Heart left ventricle (tissue), 16 donors: ENCODE measurements at places on chromosomes 2 and 18.
A peak's percentile ranks its signal among the peaks of the same experiment; 100 is the strongest.

GRCh38 chr2:893311-893710, 57.3 kb upstream of the SNTG2 start:
- no peak for DNase-seq
- no peaks in the 10 kb centered on the region for H3K36me3 ChIP-seq
- no peak overlapping the region for H3K27ac ChIP-seq
- H3K4me1 ChIP-seq, result no peaks in the 10 kb centered on the region
- H3K4me3 ChIP-seq, result no peak overlapping the region

GRCh38 chr2:241863536-241863954, 4.9 kb upstream of the PDCD1 start:
- H3K27ac ChIP-seq, result peak overlapping the region; percentile 34
- peak; percentile 48 for DNase-seq
- H3K36me3 ChIP-seq, result no peaks in the 10 kb centered on the region
- peaks cover 4% of the 10 kb centered on the region for H3K4me1 ChIP-seq
- H3K27me3 ChIP-seq, result peaks cover 40% of the 10 kb centered on the region

- no peaks in the 10 kb centered on the region for H3K27me3 ChIP-seq
- no peak for DNase-seq
- no peaks in the 10 kb centered on the region for H3K4me1 ChIP-seq
- no peak overlapping the region for H3K27ac ChIP-seq
- H3K4me3 ChIP-seq, result no peak overlapping the region
Measured at GRCh38 chr2:30981510-30981909, 156.7 kb downstream of the GALNT14 start.

DNA sequence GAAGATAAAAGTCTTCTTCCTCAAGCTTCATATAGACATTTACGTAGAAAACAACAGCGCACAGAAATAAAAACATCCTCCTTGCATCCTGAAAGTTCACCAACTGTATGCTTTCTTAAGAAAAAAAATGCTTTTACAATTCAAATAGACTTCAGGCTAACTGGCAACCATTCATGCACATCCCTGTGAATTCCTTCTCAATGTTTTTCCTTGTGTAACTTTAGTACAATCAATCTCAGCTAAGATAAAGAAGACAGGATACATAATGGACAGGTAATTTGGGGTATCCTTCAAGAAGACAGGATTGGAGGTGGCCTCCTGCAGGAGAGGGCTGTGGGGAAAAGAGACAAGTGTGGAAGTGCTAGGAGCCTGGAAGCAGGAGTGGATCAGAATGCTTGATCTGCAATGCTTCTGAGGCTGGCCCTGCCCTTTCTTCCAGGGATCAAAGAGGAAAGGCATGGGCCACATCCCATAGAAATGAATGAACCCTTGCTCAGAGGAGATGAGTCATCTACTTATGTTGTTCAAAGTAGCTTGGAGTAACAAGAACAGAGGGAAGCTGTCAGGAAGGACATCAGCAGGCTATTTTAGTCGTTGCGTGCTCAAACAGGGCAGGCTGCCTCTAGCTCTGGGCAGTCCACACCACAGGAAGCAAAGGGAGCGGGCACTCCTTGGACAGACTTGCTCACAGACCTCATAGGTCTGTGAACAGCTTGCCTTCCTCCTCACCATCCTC, 126.6 kb downstream of the TMEM131 start:
- no peaks in the 10 kb centered on the region for H3K36me3 ChIP-seq
- H3K27me3 ChIP-seq, result no peaks in the 10 kb centered on the region
- peak overlapping the region; percentile 82 for H3K27ac ChIP-seq

- H3K27me3 ChIP-seq, result no peaks in the 10 kb centered on the region
- no peak for DNase-seq
- no peak overlapping the region for H3K4me3 ChIP-seq
- H3K36me3 ChIP-seq, result no peaks in the 10 kb centered on the region
Measured at GRCh38 chr18:1544016-1544415, 639.3 kb downstream of the ADCYAP1 start.

DNA sequence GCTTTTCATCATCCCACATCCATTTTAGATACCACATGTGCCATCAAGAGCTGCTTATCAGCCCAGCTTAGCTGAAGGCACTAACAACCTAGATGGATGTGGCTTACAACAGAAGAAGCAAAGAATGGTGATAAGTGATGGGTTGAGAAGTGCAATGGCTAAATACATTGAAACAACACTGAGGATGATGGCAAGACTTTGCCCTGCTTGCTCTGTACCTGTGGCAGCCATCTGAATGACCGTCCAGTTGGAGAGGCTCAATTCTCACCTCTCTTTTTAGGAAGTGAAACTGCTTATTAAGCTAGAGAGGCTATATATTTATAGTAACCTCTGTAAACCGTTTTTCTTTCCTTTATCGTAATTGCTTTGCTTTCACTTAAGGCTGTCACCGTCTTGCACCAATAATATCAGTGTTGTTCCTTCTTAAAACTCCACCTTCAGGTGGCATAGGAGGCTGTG, 5.7 kb downstream of the GPATCH11 start:
- H3K4me3 ChIP-seq, result no peak overlapping the region
- H3K36me3 ChIP-seq, result peaks cover 70% of the 10 kb centered on the region
- H3K27me3 ChIP-seq, result no peaks in the 10 kb centered on the region
- no peak for DNase-seq
- H3K27ac ChIP-seq, result no peak overlapping the region
- H3K4me1 ChIP-seq, result peaks cover 20% of the 10 kb centered on the region

DNA sequence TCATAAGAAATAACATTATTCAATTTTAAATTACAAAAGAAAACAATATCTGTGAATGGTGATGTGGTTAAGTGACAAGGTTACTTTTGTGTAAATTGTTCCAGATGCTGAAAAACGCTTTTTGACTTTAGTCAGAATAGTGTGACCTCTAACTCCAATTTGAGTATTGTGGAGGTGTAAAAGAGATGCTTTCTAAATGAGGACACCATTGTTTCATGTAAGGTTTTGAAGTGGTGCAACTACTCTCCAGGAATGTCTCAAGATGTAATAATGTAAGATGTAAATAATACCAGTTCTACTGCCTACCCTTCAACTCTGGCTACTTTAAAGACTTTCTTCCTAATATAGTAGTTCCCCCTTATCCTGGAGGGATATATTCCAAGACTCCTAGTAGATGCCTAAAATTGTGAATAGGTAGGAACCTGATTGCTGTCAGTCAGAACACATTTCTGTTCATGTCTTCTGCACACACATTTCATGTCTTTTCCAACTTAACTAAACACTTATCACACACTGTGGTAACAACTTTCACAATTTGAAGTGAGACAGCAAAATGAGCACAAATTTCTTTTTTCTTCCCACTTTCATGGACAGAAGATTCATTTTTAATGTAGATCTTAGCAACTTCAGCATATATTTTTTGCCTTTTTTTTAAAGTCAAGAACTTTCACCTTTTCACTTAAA, 39.1 kb upstream of the PPP1R1C start:
- no peak overlapping the region for H3K27ac ChIP-seq
- H3K36me3 ChIP-seq, result no peaks in the 10 kb centered on the region
- no peaks in the 10 kb centered on the region for H3K4me1 ChIP-seq
- H3K4me3 ChIP-seq, result no peak overlapping the region
- no peak for DNase-seq

- H3K36me3 ChIP-seq, result no peaks in the 10 kb centered on the region
- H3K27me3 ChIP-seq, result peaks cover 12% of the 10 kb centered on the region
- H3K4me1 ChIP-seq, result peaks cover 14% of the 10 kb centered on the region
- peak overlapping the region; percentile 59 for H3K4me3 ChIP-seq
- peak overlapping the region; percentile 90 for H3K27ac ChIP-seq
- no peak for DNase-seq
Measured at GRCh38 chr18:12408247-12408869, 629 bp downstream of the PRELID3A start.

DNA sequence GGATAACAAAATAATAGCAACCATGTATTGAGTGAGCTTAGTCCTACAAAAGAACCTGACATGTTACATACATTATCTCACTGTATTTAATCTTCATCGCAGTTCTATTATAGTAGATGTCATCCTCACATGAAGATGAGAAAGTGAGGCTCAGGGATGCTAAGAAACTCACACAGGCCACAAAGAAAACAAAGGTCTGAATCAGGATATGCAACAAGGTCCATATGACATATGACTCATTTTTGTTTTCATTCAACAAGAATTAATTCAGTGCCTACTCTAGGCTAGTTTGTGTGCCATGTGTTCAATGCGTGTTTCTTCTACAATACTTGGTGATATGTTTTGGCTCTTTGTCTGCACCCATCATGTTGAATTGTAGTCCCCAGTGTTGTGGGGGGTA, 219.7 kb upstream of the EPHA4 start:
- no peak overlapping the region for H3K4me3 ChIP-seq
- no peak for DNase-seq
- no peak overlapping the region for H3K27ac ChIP-seq
- H3K4me1 ChIP-seq, result no peaks in the 10 kb centered on the region
- no peaks in the 10 kb centered on the region for H3K27me3 ChIP-seq

- H3K27ac ChIP-seq, result peak overlapping the region; percentile 97
- no peak for DNase-seq
- H3K27me3 ChIP-seq, result no peaks in the 10 kb centered on the region
- H3K4me1 ChIP-seq, result peaks cover 5% of the 10 kb centered on the region
Measured at GRCh38 chr2:58047373-58047935, 848 bp downstream of the VRK2 start.

- no peaks in the 10 kb centered on the region for H3K27me3 ChIP-seq
- no peak overlapping the region for H3K4me3 ChIP-seq
- DNase-seq, result no peak
- H3K4me1 ChIP-seq, result no peaks in the 10 kb centered on the region
Measured at GRCh38 chr18:58175786-58176176, 131.8 kb downstream of the NEDD4L start.

DNA sequence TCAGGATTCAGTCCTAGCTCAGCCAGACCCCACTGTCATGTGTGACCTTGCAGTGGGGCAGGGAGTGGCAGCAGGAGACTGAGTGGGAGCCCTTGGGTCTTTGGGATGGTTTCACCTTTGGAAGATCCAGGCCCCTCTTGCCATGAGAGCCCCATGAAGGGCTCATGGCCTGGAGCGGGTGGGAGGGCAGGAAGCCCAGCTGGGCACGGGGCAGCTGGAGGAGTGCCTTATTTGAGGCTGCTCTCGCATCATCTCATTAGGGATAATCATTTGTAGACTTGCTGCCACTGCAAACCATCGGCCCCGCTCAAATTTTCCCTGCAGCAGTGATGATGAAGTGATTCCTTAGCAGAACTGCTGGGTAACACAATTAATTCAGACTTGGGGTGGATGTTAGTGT, 73.9 kb downstream of the TGOLN2 start:
- H3K4me3 ChIP-seq, result no peak overlapping the region
- no peaks in the 10 kb centered on the region for H3K36me3 ChIP-seq

GRCh38 chr2:37858400-37858711, 66.7 kb upstream of the RMDN2 start:
- no peaks in the 10 kb centered on the region for H3K36me3 ChIP-seq
- H3K27me3 ChIP-seq, result no peaks in the 10 kb centered on the region
- no peak overlapping the region for H3K4me3 ChIP-seq
- peak; percentile 44 for DNase-seq
- H3K4me1 ChIP-seq, result peaks cover 32% of the 10 kb centered on the region

DNA sequence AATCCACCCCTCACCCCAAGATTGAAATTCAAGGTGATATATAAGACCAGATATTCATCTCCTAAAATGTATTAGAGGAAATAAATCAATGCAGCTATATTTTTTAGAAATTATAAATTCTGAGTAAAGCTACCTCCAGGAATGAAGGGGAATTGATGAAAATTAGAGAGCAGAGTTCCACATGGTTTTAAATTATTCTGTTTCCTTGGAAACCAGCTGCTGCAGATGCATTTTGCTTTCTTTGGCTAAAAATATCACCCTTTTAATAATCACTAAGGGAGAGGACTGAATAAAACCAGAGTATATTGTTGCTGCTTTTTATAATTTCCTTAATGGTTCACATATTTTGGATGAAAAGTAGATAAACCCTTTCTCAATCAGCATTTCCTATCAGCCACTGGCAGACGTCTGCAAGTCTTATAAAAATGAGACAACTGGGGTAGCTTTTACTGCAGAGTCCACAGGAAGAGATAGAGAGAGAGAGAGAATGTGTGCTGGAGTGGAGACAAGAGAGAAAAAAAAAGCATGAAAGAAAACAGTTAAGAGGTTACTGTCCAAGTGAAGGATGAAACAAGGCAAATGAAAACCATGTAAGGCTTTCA, 2.0 kb downstream of the CSRNP3 start:
- H3K36me3 ChIP-seq, result no peaks in the 10 kb centered on the region
- H3K27ac ChIP-seq, result no peak overlapping the region
- no peaks in the 10 kb centered on the region for H3K27me3 ChIP-seq
- no peak for DNase-seq
- no peak overlapping the region for H3K4me3 ChIP-seq
- H3K4me1 ChIP-seq, result peaks cover 13% of the 10 kb centered on the region

- H3K4me3 ChIP-seq, result no peak overlapping the region
- DNase-seq, result no peak
- H3K36me3 ChIP-seq, result no peaks in the 10 kb centered on the region
- H3K27me3 ChIP-seq, result no peaks in the 10 kb centered on the region
Measured at GRCh38 chr18:79647307-79647706, 32.3 kb upstream of the CTDP1 start.

GRCh38 chr2:46066116-46066515, 231.1 kb upstream of the EPAS1 start:
- no peaks in the 10 kb centered on the region for H3K4me1 ChIP-seq
- no peaks in the 10 kb centered on the region for H3K27me3 ChIP-seq

DNA sequence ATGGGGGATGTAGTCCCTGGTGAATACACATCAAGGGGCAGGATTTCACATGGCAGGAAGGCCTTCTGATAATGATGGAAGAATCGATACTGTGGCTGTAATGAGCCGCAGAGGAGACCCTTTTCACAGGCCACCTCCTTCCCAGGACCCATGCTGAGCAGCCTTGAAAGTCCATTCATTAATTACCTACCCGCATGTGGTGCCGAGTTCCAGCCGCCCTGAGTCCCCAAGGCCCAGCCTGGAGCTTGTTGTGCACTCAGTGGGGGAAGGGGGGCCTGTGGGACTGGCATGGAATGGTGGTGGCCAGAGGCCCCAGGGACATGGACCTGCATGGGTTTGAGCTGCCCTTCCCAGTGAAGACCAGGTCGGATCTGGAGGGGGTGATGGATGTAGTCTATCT, 25.5 kb downstream of the ASB18 start:
- DNase-seq, result no peak
- peaks cover 46% of the 10 kb centered on the region for H3K4me1 ChIP-seq
- peak overlapping the region; percentile 28 for H3K27ac ChIP-seq
- peaks cover 47% of the 10 kb centered on the region for H3K27me3 ChIP-seq

GRCh38 chr2:64295326-64296139, 151.3 kb upstream of the PELI1 start:
- DNase-seq, result no peak
- H3K4me1 ChIP-seq, result peaks cover 5% of the 10 kb centered on the region

DNA sequence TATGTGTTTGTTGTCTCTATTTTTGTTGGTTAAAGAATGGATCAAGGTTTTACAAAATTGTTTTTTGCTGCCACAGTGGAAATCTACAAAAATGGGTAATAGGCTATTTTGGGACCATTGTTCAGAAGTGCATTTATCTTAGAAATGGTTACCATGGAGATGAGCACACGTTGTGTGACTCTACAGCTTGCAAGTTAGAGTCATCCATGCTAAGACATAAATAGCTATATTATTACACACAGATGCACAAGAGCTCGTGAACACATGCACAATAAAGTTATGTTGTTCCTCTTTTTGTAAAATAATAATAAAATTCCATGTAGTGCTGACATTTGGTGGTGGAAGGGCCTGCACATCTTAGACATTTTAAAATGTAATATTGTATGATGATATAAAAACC, 15.5 kb upstream of the DUSP19 start:
- H3K27me3 ChIP-seq, result no peaks in the 10 kb centered on the region
- H3K4me1 ChIP-seq, result no peaks in the 10 kb centered on the region
- H3K36me3 ChIP-seq, result no peaks in the 10 kb centered on the region
- no peak overlapping the region for H3K4me3 ChIP-seq
